ENCODE measurements at places on chromosomes 5 and 9.
A peak's percentile ranks its signal among the peaks of the same experiment; 100 is the strongest.

- no peak for DNase-seq
- H3K27me3 ChIP-seq = no peaks in the 10 kb centered on the region
- no peak overlapping the region for H3K27ac ChIP-seq
- H3K4me3 ChIP-seq = no peak overlapping the region
These were observed 16.2 kb downstream of the PRKACG start for GRCh38 chr9:68997666-68998065.

DNA sequence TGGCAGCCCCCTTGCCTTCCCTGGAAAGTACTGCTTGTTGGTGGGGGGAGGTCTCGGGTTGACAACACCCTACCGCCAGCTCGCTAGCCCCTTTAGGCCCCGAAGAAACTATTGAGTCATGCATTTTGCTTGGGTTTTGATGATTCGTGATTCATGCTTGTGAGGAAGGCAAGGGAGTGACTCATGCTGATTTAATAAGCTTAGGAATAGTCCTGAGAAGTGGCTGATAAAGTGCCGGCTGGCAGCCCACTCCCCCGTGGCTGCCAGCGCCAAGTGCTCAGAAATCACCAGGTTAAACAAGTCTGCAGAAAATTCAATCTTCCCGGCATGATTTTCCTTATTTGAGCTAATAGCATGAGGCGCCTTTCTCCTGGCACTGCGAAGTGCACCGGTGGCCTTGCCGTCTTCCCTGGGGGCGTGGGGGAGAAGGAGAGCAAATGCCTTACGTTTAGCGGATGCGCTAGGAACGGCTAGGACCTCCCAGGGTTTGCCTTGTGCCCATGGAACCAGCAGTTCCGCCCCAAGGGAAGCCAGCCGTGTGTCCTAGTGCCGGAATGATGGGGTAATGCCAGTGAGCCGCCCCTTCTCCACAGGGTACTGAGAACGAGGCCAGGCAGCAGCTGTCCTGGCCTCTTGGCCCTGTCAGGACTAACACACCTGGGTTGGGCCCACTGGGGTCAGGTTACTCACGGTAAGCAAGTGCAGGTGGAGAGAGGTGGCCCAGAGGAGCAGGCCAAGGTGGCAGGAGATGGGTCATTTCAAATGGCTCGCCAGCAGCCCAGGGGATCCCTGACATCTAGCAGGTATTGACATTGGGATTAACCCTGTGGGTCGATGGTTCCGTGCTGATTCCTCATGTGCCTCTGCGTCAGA, 151.9 kb downstream of the MACROH2A1 start:
- peak; percentile 19 for DNase-seq
- no peak overlapping the region for H3K4me3 ChIP-seq
- H3K27me3 ChIP-seq = no peaks in the 10 kb centered on the region
- no peaks in the 10 kb centered on the region for H3K4me1 ChIP-seq
- H3K36me3 ChIP-seq = no peaks in the 10 kb centered on the region

GRCh38 chr5:136907371-136907770, 542.0 kb upstream of the TRPC7 start:
- H3K4me3 ChIP-seq = no peak overlapping the region
- H3K27me3 ChIP-seq = no peaks in the 10 kb centered on the region
- no peaks in the 10 kb centered on the region for H3K4me1 ChIP-seq

DNA sequence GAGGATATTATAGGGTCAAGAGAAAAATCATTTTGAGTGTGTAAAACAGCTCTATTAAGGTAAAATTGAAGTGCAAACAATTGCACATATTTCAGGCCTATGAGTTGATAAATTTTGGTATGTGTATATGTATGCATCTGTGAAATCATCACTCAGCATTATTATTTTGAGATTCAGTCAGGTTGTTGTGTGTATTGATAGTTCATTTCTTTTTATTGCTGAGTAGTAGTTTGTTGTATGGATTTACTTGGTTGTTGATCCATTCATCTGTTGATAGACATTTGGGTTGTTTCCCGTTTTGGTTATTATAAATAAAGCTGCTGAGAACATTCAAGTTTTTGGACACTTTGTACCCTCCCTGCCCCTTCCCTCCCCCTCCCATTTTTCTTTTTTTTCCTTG, 50.3 kb downstream of the RAB24 start:
- H3K36me3 ChIP-seq = peaks cover 27% of the 10 kb centered on the region
- H3K4me3 ChIP-seq = no peak overlapping the region
- H3K27ac ChIP-seq = no peak overlapping the region
- H3K27me3 ChIP-seq = no peaks in the 10 kb centered on the region
- DNase-seq = no peak

DNA sequence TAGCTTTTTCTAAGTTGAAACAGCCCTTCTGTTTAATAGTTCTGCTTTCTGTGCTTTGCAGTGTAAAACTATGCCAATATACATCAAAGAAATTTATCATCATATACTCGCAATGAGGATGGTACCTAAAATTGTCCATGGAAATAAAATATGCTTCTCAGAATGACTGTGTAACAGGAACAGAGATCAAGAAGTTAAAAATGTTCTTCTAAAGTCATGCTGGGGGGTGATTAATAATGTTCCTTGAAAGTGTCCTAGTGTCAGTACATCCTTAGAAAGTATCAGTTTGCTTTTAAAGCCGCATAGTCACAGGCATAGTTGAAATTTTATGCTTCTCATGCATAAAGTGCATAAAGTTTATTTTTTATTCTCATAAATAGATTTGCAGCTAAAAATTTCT, 4.0 kb upstream of the LRRC70 start:
- DNase-seq = peak; percentile 45
- H3K27me3 ChIP-seq = no peaks in the 10 kb centered on the region
- H3K27ac ChIP-seq = peak overlapping the region; percentile 21
- H3K36me3 ChIP-seq = no peaks in the 10 kb centered on the region
- H3K4me3 ChIP-seq = no peak overlapping the region
- H3K4me1 ChIP-seq = peaks cover 29% of the 10 kb centered on the region

DNA sequence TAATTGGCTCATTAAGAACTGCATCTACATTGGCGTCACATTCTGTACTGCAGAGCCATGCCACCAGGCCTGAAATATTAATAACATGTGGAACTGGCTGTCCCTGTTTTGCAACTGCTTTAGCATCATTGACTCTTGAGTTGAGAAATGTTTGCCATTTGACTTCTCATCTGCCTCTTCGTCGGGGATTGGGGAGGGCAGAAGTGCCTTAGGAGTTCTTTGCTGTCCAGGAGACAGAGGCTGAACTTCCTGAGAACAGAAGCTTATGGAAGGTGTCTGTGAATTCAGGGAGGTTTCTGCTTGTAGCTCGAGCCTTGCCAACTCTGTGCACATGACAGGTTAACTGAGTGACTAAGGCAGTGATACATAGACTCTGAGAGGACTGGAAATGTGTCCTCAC, 265.0 kb downstream of the KIF4B start:
- H3K36me3 ChIP-seq = no peaks in the 10 kb centered on the region
- no peaks in the 10 kb centered on the region for H3K27me3 ChIP-seq
- no peaks in the 10 kb centered on the region for H3K4me1 ChIP-seq
- no peak overlapping the region for H3K4me3 ChIP-seq

DNA sequence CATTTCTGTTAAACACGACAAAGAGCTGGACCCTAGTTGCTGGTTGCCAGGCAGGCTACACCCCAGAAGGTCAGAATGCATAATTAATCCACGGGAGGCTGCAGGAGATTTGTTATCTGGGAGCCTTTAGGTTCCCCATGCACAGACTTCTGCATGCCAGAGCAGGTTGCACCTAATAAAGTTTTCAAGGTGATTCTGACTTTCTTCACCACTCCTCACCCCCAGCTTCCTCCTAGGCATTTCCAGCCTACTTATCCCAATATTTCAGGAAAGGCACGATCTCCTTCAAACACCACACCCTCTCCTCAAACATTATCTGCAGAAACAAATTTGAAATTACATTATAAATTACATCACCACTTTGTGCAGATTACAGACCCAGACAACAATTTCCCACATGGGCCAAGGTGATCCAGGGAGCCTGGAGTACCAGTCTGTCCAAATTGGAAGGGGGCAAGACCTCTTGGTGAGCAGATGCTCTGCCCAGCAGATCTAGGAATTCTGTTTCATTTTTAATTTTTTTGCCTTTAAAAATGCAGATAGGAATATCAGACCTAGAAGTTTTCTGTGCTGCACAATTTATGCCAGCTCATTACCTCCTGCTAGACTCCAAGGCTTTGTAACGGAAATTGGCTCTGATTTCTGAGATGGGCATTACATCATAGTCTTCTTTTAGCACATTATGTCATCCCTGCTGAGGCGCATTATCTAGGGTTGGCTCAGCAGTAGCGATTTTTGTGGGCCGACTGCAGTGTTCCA, 363.4 kb upstream of the SLC30A5 start:
- H3K36me3 ChIP-seq = no peaks in the 10 kb centered on the region
- no peak for DNase-seq
- H3K27ac ChIP-seq = no peak overlapping the region
- H3K4me3 ChIP-seq = no peak overlapping the region
- no peaks in the 10 kb centered on the region for H3K4me1 ChIP-seq
- H3K27me3 ChIP-seq = no peaks in the 10 kb centered on the region

DNA sequence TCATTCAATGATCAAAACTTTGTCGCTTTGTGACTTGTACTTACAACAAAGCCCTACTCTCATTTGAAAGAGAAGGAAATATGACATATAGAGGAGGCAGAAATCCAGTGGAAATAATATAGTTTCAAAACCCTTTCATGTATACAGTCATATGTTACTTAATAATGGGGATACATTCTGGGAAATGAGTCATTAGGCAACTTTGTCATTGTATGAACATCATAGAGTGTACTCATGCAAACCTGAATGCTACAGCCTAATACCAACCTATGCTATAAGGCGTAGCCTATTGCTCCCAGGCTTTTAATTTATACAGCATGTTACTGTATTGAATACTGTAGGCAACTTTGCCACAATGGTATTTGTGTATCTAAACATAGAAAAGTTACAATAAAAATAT, 69.0 kb upstream of the SMC2 start:
- H3K4me1 ChIP-seq = no peaks in the 10 kb centered on the region
- no peaks in the 10 kb centered on the region for H3K36me3 ChIP-seq
- DNase-seq = no peak
- no peak overlapping the region for H3K27ac ChIP-seq

Measured in common myeloid progenitor, CD34-positive (primary cell).